ENCODE measurements at places on chromosomes 13 and 19. TPM values are rescaled to one million over a fixed set of nuclear protein-coding genes. Genes with fewer than 3 reads are reported as not detected.

- DNase-seq = no peak
Observed at GRCh38 chr13:20990910-20991525, 70.4 kb downstream of the LATS2 start.

Gene ZNF554
- 9.5 TPM for polyA plus RNA-seq

GRCh38 chr13:41652735-41653361, 195.5 kb downstream of the RGCC start:
- no peak for DNase-seq

DNA sequence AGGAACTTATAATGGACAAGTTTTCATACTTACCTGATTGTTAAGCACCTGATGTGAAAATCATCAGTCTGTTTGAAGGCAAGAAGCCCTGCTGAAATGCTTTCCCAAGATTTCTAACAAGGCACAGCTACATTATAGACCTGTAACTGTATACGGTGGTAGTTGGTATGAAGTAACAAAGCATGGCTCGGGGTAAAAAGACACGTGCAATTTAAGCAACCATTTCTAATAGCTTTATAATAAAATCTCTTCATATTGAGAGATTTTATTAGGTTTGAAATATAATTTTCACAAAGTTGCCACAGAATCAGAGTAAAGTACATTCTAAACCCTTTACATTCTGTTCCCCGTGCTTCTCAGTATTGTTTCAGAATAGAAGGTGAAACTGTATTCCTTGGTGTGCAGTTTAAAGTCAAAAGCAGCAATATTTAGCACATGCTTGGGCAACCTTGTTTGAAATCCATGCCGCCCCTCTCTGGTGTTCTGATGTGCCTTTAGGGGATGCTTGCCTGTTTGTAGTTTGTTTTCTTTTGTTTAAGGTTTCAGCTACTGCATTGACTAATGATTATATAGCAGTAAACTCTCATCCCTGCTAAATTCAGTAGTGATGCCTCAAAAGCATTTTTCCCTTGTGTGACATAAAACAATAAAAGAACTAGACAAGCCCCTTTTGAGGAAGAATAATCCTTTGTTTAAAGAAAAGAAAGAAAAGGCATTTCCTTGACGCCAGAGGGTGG, 125.2 kb upstream of the OBI1 start:
- no peak for DNase-seq

Gene PGLYRP1
- polyA plus RNA-seq = 0.22 TPM

- DNase-seq = no peak
Observed at GRCh38 chr13:66627512-66627911, 602.6 kb downstream of the PCDH9 start.

Gene ZNF577
- polyA plus RNA-seq = 43.7 TPM

GRCh38 chr13:21371011-21371410, 88.1 kb downstream of the ZDHHC20 start:
- DNase-seq = no peak

Gene RFC3
- polyA plus RNA-seq = 30.5 TPM

Gene TECR
- 145 TPM for polyA plus RNA-seq

Gene NLRP4
- polyA plus RNA-seq = not detected

DNA sequence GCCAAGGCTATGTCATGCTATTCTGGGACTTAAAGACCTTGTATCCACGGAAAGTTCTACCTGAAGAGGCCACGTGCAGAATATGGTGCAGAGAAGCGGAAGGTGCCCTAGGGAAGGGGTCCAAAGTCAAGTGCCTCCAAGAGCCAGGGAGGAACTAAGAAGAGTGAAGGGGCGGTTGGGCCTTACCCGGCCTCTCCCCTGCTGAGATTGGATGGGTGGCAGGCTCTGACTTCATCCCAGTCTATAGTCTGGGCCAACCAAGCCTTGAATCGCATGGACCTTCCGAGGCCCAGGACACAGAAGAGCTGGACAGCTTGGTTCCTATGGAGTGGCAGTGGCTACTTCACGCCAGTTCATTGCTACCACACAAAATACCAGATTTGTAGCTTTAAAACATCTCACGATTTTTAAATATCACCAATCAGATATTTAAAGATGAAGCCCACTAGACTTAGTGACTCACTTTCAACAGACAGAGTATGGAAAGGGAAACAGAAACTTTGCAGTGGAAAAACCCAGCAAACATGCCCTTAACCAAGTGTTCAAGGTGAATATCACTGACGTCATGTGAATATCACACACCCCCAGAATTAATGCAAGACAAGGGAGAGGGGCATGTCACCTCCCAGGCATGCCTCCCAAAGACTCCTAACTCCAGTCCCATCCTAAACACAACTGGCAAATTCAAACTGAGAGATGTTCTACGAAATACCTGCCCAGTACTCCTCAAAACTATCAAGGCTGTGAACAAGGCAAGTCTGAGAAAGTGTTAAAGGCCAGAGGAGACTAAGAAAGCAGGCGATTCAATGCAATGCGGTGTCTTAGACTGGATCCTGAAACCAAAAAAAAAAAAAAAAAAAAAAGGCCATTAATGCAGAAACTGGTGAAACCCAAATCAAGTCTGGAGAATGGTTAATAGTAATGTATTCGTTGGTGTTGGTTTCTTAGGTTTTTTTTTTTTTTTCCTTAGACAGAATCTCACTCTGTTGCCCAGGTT, 10.2 kb downstream of the C19orf12 start:
- no peak for DNase-seq

DNA sequence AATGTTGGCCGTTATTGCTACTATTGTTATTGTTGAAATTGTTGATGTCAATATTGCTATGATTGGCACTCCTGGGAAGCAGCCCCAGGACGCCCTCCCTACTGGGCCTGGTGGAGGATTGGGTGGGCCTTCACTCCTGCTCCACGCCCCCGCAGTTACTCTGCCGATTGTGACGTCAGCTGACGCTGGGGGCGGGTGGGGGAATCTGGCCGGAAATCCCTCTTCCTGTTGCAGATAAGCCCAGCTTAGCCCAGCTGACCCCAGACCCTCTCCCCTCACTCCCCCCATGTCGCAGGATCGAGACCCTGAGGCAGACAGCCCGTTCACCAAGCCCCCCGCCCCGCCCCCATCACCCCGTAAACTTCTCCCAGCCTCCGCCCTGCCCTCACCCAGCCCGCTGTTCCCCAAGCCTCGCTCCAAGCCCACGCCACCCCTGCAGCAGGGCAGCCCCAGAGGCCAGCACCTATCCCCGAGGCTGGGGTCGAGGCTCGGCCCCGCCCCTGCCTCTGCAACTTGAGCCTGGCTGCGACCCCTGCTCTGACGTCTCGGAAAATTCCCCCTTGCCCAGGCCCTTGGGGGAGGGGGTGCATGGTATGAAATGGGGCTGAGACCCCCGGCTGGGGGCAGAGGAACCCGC, at the start of gene ETV2:
ETV2 (plus strand) TSS at position 231 of the 637 bp plus-strand sequence. CDS start 716 bp downstream, outside the sequence.
- DNase-seq = no peak

- DNase-seq = no peak
Observed at GRCh38 chr19:18289471-18290301, 8.3 kb upstream of the JUND start.

Gene BRSK1
- 16.6 TPM for polyA plus RNA-seq

Gene USHBP1
- 5.7 TPM for polyA plus RNA-seq

DNA sequence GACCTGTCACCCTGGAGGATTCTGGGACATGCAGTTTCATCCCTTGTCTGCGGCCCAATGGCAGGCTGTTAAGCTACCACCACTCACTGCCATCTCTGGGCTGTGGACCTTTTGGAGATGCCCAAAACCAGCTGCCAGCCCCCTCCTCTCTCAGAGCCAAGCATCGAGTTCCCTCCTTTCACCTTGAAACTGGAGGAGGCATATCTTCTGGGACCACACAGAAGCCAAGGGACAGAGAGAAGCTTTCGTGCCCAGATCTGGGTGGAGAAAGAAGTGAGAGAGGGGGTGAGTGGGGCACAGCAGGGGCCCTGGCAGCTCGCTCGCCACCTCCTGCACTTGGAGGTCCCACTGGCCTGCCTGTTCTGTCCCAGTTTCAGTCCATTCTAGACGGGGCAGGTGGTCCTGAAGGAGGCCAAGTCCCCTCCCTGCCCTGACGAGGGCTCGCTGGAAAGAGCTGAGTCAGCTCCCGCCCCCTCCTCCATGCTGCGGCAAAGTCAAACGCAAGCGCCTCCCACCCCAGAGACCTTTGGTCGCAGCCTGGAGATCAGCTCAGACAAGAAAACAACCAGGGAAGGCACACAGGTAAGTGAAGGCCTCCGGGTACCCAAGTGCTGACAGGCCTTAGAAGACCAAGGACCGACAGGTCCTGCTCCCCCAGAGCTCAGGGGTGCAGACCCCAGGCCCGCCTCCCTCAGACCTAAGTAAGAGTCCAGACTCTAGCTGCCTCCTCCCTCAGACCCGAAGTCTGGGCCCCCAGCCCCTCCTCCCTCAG, 3.8 kb downstream of the BCAT2 start:
- no peak for DNase-seq

GRCh38 chr13:54775501-54776191, 1747.0 kb downstream of the OLFM4 start:
- DNase-seq = no peak

GRCh38 chr19:56933014-56933705, 92.6 kb upstream of the PEG3 start:
- no peak for DNase-seq

DNA sequence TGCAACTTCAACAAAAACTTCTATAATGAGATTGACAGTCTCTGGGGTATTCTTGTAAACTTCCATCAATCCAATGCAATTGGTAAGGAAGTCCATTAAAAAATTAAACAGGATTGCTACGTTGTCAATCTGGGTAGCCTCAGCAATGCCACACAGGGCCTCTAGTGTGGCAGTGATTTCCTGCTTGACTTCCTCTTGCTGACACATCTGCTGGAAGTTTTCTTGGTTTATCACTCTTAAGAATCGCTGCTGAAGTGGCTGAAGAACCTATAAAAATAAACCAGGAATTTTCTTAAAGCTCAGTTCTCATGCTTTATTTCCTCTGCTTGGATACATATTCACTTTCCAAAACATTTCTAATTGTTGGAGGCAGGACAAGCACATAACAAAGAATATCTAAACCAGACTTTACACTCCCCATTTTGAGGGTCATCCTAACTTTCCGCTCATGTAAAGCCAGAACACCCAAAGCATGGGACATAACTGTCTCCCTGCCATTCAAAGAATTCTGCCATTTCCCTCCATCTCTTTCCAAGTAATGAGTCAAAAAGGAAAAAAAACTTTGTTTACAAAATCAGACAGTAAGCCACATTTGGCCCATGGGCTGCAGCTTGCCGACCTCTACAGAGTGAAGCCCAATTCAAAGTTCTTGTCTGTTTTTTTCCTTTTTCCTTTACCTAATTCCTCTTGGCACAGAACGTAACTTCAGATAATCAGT, 23.2 kb upstream of the EEF1AKMT1 start:
- DNase-seq = no peak

DNA sequence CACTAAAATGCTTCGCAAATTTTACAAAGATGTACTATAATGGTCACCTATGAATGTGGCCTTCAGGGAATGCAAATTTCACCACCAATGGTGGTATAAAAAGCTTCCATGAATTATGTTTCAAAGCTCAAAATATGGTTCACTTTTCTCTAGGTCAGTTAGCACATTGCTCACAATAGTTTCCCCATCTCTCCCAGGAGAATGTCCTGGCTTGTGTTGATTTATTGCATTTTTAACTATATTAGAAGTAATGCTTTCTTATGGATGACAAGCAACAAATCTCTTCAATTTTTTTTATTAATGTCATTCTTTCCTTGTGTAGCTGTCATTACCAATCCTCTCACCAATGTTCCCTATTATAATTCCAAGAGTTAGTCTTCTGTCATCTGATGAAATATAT, 621.2 kb downstream of the TBC1D4 start:
- DNase-seq = no peak

Gene KLK14
- polyA plus RNA-seq = 0.30 TPM

Gene TNFAIP8L1
- polyA plus RNA-seq = 13.6 TPM

Gene APOC4
- polyA plus RNA-seq = not detected

Gene KMT5C
- 14.0 TPM for polyA plus RNA-seq

DNA sequence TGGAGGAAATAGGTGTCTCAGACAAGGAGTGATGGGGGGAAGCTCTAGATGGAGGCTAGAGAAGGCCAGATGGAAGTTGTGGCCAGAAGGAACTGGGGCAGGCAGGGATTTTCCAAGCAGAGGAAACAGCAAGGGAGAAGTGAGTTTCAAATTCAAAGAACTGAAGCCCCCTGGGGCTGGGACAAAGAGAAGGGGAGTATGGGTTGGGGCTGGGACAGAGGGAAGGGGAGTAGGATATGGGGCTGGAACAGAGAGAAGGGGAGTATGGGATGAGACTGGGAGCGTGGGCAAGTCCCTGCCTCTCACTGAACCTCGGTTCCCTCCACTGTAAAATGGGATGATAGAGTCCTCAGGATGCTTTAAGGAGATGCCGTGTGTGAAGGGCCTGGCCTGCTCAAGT, 1.9 kb upstream of the GTF2F1 start:
- no peak for DNase-seq

DNA sequence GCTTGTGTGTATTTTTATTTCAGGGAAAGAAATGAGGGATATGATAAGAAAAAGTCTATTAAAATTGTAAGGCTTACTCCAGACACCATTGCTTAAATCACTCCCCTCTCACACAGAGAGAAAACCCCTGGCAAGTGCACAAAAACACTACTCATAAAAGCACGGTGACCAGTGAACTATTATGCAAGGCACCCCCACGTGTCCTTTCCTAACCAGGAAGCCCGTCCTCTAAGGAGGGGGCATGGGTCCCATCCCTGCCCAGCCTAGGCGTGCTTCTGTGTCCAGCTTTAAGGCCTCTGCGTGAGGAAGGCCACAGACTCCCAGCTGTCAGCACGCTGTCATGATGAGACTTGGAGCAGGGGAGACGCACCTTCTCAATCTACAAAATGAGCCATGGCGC, 83.5 kb downstream of the SLC7A1 start:
- DNase-seq = no peak

DNA sequence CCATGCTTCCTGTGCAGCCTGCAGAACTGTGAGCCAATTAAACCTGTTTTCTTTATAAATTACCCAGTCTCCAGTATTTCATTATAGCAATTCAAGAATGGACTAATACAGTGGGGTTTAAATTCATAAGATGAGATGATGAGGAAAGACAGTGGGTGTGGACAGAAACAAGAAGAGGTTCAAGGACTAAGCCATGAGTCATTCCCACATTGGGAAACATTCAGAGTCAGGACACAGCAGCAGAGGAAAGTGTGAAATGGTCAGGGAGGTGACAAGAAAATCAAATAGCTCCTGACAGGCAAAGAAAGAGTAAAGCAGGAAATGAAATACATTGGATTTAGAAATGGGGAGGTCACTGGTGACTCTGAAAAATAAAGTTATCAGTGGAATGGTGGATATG, 9.1 kb downstream of the ZNF841 start:
- DNase-seq = no peak

DNA sequence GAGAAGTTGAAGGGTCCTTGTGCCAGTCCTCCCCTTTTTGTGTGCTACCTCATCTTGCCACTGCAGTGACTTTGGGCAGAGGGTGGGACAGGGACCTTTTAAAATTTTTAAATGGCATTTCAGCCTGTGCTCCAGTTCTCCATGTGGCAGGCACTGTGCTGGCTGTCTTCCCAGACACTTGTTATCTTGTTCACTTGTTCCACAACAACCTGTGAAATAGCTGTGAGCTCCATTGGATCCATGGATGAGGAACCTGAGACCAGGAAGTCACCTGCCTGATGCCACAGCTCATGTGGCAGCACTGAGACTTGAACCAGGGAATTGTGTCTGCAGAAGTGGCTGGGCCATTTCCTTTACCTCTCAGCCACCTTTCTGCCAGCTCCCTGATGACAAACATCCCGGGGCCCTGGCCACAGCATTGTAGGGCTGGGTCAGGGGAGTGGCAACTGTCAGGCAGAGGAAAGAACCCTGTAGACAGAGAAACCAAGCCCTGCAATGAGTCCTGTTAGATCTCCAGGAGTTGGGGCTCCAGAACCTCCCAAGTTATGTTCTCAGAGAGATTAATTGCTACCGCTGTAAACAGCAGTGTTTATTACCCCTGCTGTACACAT, 6.4 kb downstream of the EGLN2 start:
- DNase-seq = no peak
